ENCODE measurements at places on chromosomes 3 and 15.
A peak's percentile ranks its signal among the peaks of the same experiment; 100 is the strongest.

- no peak for DNase-seq
Observed at GRCh38 chr3:143529018-143529478, 319.2 kb downstream of the SLC9A9 start.

DNA sequence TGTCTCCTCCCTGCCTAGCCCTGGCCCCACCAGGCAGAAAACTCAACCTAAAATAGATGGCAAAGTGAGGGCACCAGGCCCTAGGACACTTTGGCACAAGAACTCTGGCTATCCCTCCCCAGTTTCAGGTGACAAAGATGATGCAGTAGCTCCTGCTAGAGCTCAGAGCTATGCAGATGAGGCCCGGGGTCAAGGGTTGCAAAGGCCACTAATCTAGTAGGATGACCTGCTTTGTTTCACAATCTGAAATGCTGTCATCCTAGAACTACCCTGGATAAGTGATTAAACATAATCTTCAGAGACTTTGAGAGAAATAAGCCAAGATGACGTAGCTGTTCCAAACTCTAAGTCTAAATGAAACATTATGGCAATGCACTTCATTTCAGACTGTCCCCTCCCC lies 24.0 kb upstream of the PIK3R4 start:
- DNase-seq = no peak

DNA sequence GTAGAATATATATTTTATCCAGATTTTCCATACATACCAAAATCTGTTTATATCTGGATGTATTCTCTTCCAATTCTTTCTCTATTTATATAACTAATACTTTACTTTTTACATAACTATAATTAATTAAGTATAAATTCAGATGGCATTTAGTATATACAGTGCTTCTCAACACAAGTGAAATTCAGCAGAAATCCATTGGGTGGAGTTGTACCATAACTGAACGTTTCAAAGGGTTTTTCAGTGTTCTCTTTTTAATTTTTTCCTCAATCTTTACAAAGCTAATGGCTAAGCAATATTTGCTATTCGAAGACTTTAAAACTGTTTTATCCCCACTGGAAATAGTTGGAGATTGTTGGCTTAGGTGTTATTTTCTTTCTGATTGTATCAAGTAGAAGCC lies 13.9 kb upstream of the ZBBX start:
- no peak for DNase-seq

DNA sequence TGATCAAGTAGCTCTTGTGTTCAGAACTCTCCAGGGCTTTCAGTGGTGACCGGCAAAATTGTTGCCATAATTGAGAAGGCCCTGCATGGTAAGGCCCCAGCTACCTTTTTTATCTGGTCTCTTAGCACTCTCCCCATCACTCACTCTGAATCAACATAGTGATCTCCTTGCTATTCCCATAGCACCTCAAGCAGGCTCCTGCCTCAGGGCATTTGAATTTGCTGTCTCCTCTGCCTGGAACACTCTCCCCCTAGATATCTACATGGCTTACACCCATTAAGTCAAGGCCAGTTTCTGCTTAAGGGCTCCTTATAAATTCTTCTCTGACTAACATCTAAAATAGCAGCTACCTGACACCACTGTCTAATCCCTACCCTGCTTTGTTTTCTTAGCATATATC lies 3.3 kb upstream of the ARID3B start:
- no peak for DNase-seq

DNA sequence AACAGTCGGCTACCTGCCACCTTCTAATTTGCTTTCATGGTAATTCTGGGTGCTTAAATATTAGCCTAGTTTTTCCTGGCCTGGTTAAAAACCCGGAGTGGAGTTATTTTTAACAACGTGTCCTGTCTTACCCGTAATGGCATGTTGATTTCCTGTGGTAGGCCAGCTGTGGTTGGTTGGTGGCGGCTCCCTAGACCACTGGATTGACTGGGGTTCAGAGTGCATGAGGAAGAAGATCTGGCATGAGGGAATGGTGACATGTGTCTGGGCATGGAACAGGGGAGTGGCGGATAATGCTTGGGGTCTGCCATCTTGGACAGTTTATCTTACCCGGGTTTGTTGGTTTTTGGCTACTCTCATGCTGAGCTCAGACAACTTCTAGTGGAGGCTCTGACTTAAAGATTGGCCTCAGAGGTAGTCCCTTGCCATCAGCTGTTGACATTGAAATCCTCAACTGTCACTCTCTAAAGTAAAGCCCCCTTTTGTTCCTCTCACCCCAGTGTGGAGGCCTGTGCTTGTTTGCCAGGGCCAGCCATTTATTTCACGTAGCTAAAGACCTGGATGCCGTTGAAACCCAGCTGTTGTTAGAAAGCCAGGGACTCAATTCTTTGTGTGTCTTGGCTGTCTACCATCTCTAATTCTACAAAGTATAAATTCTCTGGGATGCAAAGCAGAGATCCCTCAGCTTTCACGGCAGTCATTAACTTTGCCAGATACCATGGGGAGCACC lies 81.6 kb downstream of the DNASE1L3 start:
- no peak for DNase-seq

DNA sequence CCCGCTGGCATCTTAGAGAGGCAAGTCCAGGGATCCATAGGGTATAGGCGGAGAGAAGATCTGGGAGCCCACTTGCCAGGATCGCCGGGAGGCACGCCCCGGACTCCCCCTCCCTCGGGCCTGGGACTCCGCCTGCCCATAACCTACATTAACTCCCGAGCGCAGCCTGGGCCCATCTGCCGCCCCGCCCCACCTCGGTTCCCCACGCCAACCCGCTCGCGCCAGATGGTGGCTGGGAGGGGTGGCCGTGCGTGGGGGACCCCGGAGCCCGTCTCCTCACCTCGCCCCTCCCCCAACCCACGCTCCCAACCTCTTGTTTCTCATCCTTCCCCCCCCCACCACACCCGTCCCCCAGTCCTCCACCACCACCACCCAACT lies 1.7 kb upstream of the DLL4 start:
- DNase-seq = no peak

GRCh38 chr3:121493431-121493830 lies 52.4 kb downstream of the POLQ start:
- no peak for DNase-seq

- no peak for DNase-seq
Observed at GRCh38 chr3:115996420-115997108, 373.3 kb downstream of the GAP43 start.

DNA sequence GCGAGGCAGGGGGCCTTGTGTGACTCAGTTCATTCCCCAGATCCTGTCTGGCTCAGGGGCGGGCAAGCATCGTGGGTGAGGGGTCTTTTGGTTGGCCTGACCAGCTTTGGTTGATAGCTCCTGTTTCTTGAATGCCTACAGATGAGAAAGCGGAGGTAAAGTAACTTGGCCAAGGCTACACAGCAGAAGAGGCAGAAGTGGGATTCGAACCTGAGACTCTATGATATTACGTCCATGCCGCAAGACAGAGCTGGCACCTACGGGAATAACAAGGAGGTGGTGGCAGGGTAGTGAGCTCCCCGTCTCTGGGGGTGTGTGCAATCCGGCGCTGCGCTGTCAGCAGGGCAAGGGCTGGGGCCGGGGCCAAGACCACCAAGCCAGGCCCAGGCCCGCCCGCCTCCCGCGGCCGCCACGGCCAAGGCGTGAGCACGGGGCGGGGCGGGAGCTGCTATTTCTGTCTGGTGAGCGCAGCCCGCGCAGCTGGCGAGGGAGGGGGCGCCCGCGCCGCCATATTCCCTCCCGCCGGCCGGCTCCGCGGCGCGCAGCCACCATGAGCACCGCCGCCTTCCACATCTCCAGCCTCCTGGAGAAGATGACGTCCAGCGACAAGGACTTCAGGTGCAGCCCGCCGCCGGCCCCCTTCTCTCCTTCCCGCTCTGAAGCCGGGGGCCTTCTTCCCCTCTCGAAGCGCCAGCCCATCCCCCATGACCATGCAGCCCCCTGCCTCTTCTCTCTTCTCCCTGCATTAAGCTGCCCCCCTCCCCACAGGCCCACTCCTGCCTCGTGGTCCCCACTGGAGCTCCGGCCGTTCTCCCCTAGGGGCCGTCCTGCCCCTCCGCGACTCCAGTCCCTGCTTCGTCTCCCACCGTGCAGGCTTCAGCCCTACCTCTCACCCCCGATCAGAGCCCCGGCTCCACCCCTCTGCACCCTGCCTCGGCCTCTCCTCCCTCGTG lies at the start of gene CAND2:
TSS of gene CAND2 (plus strand) at position 510 of the 953 bp plus-strand sequence. CDS start at position 551, 41 bp downstream.
- DNase-seq = peak; percentile 46

- DNase-seq = no peak
Observed at GRCh38 chr3:23219117-23219516, 16.0 kb downstream of the UBE2E2 start.

- DNase-seq = no peak
Observed at GRCh38 chr15:58748040-58748851, 1.3 kb downstream of the ADAM10 start.

- no peak for DNase-seq
Observed at GRCh38 chr3:10994306-10994705, 1.8 kb downstream of the SLC6A1 start.

DNA sequence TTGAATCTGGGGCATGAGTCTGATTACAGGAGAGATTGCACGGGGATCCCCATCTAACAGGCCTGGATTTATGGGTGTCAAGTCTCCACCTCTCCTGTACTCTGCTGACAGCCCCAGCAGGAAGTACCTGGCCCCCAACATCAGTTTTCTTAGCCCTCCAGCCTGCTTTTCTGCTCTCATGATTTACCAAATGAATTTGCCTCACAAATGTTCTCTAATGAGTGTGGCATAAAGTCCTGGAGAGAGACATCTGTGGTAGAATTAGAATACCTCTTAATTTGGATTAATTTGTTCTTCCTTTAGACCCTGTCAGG lies 60.1 kb downstream of the FNDC3B start:
- DNase-seq = no peak

- DNase-seq = no peak
Observed at GRCh38 chr3:184604039-184604601, 42.5 kb downstream of the EPHB3 start.

DNA sequence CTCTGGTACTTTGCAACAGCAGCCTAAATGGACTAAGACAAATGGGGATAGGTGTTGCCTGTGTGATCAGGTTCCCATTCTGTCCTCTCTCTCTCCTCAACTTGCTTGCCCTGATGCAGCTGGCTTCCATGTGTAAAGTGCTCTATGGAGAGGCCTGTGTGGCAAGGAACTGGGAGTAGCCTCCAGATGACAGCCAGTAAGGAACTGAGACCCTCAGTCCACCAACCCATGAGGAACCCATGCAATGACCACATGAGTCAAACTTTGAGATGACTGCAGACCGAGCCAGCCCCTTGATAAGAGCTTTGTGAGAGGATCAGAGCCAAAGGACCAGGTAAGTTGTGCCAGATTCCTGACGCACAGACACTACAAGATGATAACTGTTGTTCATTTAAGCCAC lies 74.6 kb upstream of the ADPGK start:
- DNase-seq = no peak

DNA sequence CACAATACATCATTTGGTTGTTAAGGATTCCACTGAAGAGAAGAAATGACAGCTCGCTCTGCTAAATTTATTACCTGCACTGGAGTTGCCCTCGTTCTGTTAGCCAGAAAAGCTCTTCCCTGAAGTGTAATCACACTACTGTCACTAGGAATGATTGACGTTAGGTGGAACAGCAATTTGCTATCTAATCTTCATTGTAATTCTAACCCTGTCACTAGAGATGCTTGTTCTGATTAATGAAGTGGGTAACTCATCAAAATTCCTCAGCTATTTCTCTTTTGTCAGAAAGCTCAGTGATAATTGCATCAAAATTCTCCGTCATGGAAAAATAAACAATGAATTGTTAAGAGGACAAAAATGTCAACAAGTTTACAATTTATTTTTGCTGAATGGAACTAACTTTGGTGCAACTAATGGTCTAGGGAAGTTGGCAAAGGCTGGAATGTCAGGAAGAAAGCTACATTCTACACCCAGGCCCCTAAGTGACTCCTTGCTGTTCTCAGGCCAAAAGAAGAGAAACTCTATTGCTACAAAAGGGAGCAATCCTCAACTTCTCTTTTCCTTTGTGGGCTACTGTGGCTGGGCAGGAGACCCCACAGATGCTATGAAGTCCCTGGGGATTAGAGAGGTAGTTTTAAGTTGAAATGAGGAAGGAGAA lies 34.1 kb downstream of the CCDC191 start:
- no peak for DNase-seq

DNA sequence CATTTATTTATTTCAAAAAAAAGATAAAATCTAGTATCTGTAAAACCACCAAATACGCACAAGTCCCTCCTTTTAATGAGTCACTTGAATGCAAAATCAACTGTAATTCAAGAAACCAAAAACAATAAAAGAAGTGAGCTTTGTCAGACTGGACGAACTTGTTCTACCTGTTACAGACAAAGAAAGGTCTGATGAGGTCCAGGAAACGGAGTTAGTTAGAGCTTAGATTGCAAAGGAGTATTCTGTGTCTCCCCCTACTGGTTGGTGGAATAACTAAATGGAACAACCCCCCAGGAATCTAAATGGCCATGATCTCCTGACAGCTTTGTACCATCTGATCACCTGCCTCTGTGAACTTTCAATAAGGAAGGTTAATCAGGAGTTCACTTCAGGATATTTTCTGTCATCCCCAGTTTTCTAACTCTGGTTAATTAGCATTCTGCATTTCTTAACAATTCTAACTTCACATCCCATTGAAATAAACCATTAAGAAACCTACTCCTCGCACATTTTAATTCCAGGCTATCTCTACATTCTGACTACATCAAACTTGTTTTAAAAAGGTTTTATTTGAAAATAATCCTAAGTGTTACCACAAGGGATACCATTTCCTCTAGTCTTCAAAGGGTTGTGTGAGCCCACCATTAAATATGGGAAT lies 333.0 kb upstream of the SATB1 start:
- DNase-seq = no peak

All from GM12891 (cell line).